Vagina (tissue), 2 donors: ENCODE measurements at places on chromosomes 2 and 18.
A peak's percentile ranks its signal among the peaks of the same experiment; 100 is the strongest.

DNA sequence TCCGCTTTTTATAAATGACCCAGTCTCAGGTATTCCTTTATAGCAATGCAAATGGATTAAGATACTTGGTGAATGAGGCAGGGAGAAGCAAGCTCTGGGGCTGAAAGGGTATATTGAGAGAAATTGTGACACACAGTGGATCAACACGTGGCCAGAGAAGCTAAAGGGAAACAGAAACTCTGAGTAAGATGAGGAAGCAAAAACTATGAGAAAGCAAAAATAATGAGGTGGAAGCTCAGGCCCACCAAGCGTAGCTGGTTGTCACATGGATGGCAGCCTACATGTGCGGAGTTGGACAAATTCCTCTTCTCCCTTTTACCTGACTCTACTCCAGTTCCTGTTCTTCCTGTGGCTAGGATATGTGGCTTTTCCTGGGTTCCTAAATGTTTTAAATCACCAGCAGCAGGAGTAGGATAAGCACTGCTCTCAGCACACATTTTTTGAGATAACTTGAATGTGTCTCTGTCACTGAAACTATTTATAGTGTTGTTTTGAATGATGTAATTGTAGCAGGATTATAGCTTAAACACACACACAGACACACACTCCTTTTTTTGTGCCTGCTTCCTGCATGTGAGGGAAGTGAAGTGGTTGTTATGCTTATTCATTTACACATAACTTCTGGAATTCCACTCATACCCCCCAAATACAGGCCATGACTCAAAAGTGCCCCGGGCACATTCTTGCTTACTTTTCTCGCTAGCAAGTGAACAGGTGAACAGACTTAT is 30.1 kb upstream of the EPC2 start:
- H3K27ac ChIP-seq = peak overlapping the region; percentile 34
- no peaks in the 10 kb centered on the region for H3K27me3 ChIP-seq
- peaks cover 27% of the 10 kb centered on the region for H3K4me1 ChIP-seq
- DNase-seq = no peak
- no peak overlapping the region for H3K4me3 ChIP-seq

DNA sequence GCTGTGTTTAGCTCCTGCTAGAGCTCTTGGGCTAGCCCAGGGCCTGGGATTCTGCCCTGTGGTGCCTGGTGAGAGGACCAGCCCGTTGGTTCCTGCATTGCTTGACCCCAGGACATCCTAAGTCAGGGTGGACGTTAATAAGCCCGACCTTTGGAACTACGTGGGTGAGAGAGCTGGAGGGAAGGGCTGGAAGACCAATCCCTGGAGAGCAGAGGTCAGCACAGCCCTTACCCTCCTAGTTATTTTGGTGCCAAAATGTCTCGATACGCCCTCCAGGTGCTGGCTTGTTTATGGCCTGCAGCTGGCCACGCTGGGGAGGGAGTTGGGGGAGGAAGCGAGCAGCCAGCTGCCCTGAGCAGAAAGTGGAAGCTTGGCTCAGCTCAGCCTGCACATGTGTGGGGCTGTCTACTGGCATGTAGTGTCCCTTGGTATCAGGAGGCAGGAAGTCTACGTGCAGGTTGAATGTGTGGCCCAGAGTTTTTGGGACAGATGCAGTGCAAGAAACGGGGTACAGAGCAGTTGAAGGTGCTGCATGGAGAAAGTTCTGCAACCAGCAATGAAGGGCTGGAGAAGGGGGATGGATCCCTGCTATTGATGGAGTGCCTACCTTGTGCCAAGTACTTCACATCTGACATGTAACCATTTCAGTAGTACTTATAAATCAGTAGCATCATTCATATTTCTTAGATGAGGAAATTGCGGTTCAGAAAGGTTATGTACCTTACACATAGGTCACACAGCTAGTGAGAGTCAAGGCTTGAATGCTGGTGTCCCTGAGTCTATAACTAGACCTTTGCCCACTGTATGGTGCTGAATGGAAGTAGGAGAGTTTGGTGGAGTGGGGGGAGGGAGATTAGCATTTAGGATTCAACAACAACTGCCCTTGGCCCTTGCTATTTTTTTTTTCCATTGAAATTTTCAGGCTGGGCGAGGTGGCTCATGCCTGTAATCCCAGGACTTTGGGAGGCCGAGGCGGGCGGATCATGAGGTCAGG is 5.0 kb upstream of the DGKD start:
- H3K4me3 ChIP-seq = no peak overlapping the region
- no peak for DNase-seq
- H3K4me1 ChIP-seq = peaks cover 10% of the 10 kb centered on the region

DNA sequence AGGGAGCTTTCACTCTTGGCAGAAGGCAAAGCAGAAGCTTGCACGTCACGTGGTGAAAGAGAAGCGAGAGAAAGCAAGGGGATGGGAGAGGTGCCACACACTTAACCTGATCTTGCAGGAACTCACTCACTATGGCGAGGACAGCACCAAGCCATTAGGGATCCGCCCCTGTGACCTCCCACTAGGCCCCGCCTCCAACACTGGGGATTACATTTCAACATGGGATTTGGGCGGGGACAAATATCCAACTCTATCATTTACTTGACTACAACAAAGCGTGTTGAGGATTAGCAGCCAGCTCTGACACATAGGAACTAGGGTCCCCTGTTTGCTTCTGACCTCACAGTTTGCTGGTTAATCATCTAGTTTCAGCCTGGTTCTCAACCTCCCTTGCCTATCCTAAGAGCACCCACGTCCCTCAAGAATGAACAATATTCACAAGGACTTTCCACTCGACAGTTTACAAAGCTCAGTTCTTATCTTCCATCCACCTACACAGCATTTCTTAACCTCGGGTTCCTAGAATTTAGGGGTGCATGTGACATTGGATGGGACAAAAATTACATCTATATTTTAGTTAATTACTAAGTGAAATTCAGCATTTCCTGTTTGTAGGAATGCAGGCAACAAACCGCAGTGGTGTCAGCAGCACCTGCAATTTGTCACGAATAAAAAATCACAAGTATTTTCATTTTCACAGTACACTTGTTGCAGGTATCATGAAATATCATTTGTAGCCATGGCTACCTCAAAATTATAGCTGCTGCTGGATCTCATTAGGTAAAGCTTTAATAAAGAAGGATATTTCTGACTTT is 36.0 kb downstream of the LBH start:
- H3K4me3 ChIP-seq = no peak overlapping the region
- H3K27me3 ChIP-seq = no peaks in the 10 kb centered on the region
- DNase-seq = no peak
- no peaks in the 10 kb centered on the region for H3K36me3 ChIP-seq
- no peak overlapping the region for H3K27ac ChIP-seq

DNA sequence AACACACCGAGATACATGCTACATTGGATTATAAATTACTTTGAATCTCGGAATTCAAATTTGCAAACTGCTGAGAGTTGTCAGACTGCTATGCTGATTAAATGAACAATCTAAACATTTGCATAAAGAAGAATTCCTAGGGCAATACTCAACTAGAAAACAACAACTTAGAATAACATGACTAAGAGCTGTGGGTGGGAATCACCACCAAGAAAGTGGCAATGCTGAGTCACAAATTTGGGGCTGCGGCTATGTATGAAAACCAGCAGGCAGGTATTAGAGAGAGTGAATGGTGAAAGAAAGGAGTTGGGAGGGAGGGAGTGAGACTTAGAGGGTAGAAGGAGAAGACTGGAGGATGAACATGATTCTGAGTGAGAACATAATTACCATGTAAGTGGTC is 559.5 kb downstream of the PIK3C3 start:
- no peaks in the 10 kb centered on the region for H3K36me3 ChIP-seq
- H3K27ac ChIP-seq = no peak overlapping the region
- H3K4me1 ChIP-seq = no peaks in the 10 kb centered on the region
- H3K27me3 ChIP-seq = no peaks in the 10 kb centered on the region
- H3K4me3 ChIP-seq = no peak overlapping the region
